ENCODE measurements at places on chromosomes 5 and 9.
A peak's percentile ranks its signal among the peaks of the same experiment; 100 is the strongest.

DNA sequence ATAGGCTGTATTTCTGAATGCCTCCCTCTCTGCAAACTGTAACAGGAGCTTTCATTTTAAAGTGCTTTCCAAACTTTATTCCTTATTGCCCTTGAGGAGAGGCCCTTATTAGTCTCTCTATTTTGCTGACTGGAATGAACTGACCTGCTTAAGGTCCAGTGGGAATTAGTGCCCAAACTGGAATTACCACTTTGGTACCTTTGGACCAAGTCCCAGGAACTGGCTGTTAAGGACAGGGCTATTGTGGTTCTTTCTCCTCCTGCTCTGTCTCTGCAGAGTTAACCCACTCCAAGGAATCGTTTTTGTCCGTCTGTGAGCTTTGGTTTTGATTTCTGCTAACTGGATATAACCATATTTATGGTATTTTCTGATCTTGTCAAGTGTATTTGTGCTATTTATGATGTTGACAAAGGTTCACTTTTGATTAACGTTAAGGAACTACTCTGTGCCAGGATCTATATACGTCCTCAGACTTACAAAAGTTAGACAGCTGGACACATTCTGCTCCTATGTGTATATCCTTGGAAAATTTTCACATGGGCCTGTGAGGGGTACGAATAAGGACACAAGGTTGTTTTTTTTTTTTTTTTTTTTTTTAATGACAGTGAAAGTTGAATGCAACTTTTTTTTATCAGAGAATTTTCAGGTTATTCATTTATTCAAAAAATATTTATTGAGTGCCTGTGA lies 189.1 kb upstream of the ANKRD55 start:
- DNase-seq, result no peak

GRCh38 chr9:124693403-124693802 lies 77.7 kb downstream of the NR6A1 start:
- no peak for DNase-seq

DNA sequence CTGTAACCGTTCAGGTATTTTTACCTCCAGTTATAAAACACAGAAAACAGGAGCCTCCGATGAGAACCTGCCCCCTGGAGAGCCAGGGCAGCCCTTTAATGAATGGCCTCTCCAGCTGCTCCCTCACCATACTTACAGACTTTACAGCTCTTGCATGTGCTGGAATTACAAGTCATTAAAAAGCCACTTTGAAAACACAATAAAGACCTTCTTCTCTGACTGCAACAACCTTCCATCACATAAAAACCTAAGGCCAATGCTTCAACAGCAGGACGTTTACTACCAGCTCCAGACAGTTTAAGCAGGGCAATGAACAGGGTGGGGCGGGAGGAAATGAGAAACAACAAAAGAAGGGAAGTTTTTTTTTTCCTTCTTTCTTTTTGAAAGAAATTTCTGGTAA lies 213.8 kb downstream of the MLLT3 start:
- DNase-seq, result no peak

DNA sequence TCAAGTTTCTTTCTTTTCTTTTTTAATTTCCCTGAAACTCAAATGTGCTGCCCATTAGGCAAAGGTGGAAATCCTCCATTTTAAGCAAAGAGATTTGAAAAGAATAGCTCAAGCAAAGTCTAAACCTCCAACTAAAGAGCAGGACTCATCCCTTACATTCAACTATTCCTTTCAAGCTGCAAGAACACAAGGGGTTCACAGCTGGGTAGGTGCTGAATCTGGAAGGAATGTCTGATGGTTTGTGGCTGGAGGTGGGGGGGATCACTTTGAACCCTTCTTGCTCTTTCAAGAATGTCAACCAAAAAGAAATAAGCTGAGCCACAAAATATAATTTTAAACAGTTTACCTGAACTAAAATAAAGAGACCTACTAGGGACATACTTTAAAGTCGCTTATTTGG lies 375.7 kb upstream of the CDH10 start:
- DNase-seq, result no peak

DNA sequence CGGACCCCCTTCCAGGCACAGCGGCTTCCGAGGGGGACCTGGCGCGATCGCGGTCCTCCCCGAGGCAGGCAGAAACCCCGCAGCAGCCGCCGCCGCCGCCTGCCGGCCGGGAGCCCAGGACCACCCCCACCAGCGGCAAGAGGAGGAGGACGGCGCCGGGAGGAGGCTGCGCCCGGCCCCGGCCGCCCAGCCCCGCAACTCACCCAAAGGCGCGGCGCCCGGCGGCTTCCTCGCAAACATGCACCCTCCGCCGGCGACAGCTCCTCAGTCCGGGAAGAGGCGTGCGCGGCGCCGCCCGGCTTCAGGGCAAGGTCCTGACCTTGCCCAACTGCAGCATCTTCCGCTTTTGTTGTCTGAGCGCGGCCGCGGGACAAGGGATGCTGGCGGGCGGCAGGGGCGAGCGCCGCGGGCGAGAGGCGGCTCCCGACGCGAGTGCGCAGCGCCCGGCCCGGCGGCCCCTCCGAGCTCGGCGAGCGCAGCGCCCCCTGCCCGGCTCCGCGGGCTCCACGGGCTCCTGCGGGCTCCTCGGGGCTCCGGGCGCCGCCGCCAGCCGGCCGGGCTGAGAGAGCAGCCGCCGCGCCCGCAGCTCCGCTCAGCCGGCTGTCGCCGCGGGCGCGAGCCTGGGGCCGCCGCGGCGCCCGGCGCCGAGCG lies 507 bp downstream of the CTNND2 start:
- peak; percentile 14 for DNase-seq

- no peak for DNase-seq
These were observed 367.1 kb upstream of the PDE4D start for GRCh38 chr5:60260658-60261057.

DNA sequence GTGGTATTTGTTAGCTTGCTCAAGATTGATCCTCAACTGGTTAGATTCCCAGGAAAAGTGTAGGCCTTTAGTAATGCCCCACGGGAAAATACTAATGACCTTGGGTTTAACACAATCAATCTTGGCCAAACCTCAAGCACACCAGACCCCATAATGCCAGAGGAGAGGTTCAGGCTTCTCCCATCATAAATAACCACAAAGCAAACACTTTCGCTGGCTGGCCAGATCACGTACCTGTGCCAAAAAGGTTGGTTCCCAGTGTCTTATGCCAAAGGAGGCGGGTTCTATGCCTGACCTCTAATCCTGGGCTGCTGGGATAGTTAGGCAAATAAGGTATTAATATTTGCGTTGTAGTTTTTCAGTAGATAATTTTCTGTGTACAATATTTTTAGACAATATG lies 379.2 kb upstream of the CDH18 start:
- no peak for DNase-seq

- no peak for DNase-seq
These were observed 155.9 kb downstream of the MED27 start for GRCh38 chr9:131923766-131924165.

DNA sequence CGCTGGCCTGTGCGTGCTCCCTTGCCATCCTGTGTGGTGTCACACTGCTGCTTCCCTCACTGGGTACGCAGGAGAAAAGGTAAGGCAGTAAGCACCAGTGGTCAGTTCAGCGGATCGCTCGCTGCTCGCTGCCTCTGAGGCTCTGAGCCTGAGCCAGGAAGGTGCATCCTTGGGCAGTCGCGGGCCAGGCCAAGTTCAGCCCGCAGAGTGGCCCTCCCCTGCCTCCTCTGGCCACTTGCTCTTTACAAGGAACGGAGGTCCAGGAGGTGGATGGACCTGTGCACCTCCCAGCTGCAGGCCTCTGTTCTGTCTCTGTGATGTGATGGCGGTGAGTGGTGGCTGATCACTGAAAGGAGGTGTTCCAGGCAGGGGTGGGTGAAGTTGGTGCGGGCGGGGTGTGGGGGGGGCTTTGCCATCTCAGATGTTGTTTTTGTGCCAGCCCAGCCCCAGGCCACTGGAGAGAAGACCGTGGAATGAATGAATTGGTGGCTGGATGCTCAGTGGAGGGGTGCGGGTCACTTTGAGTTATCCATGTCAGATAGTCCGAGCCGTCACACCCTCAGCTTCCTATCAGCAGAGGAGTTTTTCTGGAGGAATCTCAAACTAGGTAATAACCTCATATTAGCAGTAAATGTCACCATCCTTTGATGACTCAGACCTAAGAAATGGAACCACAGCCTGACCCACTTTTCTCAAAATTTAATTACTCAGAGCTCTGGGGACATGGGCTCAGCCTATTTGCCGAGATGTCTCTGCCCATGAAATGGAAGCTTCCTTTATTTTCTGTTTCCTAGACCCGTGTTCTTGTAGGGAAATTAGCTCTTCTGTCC lies 7.3 kb downstream of the COL5A1 start:
- DNase-seq, result no peak

DNA sequence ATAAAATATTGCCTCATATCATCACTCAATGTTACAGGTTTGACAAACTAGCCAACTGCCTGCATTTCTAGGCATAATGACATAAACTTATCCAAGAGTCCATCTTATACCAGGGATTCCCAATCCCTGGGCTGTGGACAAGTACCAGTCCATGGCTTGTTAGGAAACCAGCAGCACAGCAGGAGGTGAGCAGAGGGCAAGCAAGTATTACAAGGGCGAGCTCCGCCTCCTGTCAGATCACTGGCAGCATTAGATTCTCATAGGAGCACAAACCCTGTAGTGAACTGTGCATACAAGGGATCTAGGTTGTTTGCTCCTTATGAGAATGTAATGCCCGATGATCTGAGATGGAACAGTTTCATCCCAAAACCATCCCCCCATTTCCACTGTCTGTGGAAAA lies 144.9 kb downstream of the PRKACG start:
- no peak for DNase-seq

DNA sequence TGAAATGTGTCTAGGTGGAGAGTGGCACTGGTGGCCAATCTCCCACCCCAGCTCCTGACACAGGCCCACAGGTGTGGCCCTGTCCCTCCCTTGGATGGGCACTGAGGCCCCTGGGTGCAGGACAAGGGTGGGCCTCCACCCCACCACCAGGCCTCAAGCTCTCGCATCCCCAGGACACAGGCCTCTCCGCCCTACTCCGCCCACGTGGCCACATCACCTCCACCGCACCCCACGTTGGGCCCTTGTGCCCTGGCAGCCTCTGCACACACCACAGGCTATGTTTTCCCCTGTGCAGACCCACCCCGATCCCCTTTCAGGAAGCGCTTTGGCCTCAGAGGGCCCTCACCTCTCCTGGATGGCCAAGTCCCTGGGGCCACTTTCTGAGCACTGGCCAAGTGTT lies 54.7 kb downstream of the SECISBP2 start:
- DNase-seq, result no peak

- no peak for DNase-seq
These were observed 35.7 kb downstream of the NACC2 start for GRCh38 chr9:136059321-136059791.

- no peak for DNase-seq
These were observed 1577.6 kb downstream of the EFNA5 start for GRCh38 chr5:106093134-106093533.

- peak; percentile 62 for DNase-seq
These were observed 3.3 kb downstream of the SETX start for GRCh38 chr9:132351404-132352045.

DNA sequence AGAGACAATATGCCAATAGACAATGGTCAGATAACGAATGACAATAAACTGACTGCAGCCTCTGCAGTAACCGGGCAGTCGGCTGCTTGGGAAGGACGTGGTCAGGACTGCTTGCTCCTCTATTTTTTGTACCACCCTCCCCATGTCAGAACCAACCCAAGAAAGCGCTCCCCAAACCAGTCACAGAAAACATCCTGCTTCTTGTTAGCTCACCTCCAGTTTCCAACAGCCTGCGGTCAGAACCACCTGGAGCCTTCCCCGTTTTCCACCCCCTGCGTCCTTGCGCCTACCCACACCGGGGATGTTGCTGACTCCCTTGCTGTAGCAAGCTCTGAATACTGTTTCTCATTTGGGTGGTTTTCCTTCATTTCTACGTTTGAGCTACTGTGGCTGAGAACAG lies 1.7 kb upstream of the MRNIP start:
- no peak for DNase-seq

DNA sequence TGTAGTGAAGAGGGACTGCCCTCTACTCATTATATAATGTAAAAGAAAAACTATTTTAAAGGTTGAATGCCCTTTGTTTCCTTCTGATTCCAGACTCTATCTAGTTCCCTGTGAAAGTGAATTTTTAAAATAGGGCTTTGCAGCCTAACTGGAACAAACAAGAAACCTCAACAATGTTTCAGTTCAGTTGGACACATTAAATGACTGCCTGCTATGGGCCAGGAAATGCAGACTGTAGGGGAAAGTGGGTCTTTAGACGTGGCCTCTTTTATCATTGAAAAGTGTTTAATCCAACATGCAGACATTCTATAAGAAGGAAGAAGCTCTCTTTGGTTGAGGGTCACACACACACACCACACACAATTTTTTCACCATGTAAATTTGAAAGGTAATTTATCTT lies 289.1 kb downstream of the ICE1 start:
- no peak for DNase-seq

- no peak for DNase-seq
These were observed 33.7 kb downstream of the SLC12A7 start for GRCh38 chr5:1078206-1078605.

DNA sequence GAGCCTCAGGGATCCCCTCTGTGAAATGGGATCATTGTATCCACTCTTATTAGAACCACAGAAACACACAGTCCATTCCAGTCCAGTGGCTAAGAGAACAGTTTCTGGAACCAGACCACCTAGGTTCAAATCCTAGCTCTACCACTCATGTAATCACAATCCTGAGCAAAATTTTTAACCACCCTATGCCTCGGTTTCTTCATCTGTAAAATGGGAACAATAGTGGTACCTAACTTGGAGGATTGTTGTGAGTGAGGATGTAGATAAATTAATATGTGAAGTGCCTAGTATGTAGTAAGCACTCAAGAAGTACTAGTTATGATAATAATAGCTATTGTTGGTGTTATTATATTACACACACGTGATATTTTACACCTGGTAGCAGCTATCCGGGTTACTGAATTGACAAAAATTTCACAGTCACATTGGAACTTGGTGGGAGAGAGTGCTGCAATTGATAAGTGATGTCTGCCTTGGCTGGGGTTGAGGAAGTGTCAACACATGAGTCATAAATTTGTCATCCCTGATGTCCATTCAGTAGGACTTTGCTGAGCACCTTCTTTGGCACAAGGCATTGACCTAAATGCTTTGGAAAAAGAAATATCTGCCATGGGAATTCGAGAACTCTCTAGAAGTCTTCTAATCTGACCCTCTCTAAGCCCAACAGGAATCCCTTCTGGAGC lies 68.4 kb downstream of the COL27A1 start:
- peak; percentile 43 for DNase-seq
